ENCODE measurements at places on chromosomes 3 and 15. TPM values are rescaled to one million over a fixed set of nuclear protein-coding genes. Genes with fewer than 3 reads are reported as not detected.

DNA sequence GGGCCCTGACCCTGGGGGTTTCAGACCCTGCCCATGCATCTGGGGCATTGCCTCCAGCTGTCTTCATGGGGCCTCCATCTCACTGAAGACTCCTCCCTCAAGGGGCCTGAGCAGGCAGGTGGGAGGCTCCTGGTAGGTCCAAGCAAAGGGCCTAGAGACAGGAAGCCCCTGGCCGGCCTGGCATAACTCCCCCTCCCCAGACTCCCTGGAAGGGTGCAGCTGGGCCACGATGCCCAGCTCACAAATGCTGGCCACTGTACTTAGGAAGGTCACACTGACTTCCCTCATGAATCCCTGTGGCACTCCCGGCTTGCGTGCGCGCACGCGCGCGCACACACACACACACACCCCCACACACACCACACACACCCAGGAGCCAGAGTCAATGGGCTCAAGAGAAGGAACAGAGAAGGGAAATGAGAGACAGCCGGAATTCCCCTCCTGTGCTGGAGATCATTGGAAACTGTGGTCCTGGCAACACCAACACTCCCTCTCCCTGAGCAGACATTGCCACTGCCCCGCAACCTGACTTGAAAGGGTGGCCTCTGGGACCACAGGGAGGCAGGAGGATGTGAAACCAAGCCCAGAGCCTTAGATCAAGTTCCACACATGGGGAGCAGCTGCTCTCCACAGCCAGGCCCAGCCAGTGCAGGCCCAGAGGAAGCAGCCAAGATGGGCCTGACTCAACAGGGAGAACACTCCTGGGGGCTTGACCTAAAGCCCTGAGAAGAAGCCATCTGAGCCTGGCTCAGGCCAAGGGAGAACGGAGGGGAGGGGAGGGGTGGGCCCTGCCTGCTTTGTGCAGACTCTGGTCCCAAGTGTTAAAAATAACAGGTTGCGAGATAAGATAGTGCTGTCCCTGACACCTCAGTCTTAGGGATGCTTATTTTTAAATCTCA, 69.7 kb downstream of the SCN5A start:
- no peak for DNase-seq

GRCh38 chr3:27596334-27596841, 112.2 kb upstream of the SLC4A7 start:
- no peak for DNase-seq

GRCh38 chr15:48475600-48476395, 144.6 kb downstream of the DUT start:
- peak; percentile 42 for DNase-seq

DNA sequence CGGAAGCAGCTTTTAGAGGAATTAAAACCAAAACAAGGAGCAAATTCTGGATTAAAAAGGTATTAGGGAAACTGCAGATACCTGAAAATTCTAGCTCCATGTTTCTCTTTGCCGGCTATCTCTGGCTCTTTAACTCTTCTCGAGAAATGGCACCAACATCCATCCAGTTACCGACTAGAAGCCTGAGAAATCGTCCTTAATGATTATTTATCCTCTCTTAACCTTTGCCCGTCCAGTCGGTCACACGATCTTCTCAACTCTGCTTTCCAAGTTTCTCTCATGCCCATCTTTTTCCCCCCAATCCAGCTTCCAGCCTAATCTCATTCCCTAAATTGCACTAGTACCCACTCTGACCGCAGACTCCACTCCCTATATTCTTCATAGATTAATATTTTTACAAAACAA, 596 bp upstream of the SGO1 start:
- DNase-seq = no peak

DNA sequence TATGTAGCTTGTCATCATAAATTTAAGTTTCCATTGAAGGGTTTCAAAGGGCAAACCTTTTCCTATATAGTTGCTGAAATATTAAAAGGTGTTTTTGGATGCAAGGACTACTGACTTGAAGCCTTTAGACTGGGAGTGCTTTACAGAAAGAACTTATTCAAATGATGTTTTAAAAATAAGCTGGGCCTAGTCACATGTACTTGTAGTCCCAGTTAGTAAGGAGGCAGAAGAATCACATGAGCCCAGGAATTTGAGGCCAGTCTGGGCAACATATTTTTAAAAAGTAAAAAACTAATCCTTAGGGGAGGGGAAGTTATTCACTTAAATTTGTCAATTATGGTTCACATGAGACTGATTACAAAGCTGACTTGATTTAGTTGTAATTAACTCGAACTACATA, 65.0 kb downstream of the SMARCC1 start:
- no peak for DNase-seq

GRCh38 chr3:143677430-143677829, 170.8 kb downstream of the SLC9A9 start:
- no peak for DNase-seq

GRCh38 chr15:72460402-72460801, 13.7 kb upstream of the ARIH1 start:
- DNase-seq = no peak

GRCh38 chr15:39786447-39787056, 3.9 kb upstream of the FSIP1 start:
- no peak for DNase-seq

DNA sequence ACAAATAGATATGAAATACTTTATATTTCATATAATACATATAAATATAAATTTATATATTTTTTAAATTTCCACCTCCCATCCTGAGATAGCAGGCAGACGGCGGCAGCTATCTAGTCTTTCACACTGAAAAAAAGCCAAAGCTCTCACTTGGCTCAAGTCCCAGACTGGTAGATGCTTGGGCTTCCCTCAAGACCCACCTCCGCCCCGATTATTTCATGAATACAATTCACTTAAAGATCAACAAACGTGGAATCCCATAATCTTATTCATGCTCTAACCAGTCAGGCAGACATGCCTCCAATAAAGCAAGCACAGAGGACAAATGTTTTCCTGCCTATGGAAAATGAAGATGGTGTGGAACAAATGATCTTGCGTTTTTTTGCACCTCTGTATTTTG, 275.9 kb upstream of the NR2F2 start:
- no peak for DNase-seq

DNA sequence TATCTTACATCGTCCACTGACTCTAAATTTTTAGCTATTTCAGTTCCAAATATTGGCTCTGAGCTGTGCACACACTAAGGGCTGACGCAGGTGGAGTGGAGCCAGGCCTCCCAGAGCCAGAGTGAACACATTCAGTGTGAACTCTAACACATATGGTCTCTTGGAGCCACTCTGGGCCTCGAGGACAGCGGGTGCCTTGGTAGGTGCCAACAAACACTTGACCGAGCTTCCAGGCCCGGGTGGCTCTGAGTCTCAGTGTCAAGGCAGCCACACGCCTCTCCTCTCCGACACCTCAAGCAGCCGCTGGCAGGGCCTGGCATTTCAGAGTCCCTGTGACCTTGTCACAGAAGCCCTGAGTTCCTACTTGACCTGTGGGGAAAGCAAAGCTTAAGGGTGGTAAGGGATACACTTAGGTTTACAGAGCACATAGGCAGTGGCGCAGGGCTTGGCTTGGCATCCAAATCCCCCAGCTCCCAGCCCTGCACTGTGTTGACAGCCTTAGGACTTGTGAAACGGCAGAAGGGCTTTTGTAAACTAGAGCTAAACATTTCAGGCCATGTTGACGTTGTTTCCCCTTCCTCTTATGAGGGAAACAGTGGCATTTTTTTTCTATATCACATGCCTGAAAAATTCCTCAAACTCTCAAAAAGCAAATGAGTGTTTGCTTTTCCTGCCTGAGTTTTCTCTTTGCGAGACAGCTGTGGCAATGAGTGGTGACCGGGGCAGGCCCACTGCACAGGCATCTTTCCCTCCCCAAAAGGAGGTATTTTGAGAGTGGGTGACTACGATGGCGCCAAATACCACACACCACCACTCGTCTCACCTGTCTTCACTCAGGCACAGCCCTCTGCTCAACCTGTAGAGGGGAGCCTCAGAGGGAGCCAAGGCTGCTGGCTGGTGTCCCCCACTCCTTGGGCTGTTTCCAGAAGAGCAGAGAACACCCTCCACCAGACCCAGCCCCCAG, 60.8 kb downstream of the DAPK2 start:
- no peak for DNase-seq

PRTG gene
- total RNA-seq = 6.1 TPM

CCDC39 gene
- total RNA-seq = not detected

KIAA1143 gene
- 23.6 TPM for total RNA-seq

LRTM1 gene
- total RNA-seq = not detected

SLC22A13 gene
- 1.6 TPM for total RNA-seq

ALDH1A3 gene
- 347 TPM for total RNA-seq

PDIA3 gene
- total RNA-seq = 172 TPM

TGM4 gene
- 7.4 TPM for total RNA-seq

PLSCR1 gene
- 35.0 TPM for total RNA-seq

C3orf22 gene
- 4.9 TPM for total RNA-seq
